ENCODE measurements at places on chromosomes 16 and 17.

DNA sequence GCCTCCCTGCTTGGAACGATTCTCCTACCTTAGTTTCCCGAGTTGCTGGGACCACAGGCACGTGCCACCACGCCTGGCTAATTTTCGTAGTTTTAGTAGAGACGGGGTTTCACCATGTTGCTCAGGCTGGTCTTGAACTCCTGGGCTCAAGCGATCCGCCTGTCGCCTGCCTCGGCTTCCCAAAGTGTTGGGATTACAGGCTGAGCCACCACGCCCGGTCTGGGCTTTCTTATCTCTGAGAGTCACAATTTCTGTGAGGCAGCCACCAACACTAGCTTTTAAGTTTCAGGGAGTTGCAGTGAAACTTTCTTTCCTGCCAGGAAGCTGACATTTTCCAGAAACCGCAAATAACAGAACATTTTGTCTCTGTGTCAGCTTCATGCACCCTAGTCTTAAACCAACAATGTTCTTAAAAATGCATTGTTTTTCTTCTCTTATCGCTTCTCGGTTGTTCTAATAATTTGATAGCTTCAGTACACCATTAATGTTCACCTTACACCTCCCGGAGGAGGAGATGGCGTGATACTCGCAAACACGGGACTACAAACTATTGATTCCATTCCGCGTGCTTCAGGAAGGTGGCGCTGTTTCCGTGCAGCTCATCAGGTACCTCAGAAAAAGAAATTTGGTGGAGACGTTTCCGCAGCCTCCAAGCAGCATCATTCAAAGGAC, 7.4 kb upstream of the DHRS7B start:
- DNase-seq = peak; percentile 71

DNA sequence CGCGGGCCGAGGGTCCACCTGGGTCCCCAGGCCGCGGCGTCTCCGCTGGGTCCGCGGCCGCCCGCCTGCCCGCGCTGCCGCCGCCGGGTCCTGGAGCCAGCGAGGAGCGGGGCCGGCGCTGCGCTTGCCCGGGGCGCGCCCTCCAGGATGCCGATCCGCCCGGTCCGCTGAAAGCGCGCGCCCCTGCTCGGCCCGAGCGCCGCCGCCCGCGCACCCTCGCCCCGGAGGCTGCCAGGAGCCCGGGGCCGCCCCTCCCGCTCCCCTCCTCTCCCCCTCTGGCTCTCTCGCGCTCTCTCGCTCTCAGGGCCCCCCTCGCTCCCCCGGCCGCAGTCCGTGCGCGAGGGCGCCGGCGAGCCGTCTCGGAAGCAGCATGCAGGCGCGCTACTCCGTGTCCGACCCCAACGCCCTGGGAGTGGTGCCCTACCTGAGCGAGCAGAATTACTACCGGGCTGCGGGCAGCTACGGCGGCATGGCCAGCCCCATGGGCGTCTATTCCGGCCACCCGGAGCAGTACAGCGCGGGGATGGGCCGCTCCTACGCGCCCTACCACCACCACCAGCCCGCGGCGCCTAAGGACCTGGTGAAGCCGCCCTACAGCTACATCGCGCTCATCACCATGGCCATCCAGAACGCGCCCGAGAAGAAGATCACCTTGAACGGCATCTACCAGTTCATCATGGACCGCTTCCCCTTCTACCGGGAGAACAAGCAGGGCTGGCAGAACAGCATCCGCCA, 504 bp downstream of the FOXC2 start:
- DNase-seq = peak; percentile 56

- DNase-seq = no peak
Observed at GRCh38 chr17:56737421-56738161, 96.1 kb downstream of the C17orf67 start.

DNA sequence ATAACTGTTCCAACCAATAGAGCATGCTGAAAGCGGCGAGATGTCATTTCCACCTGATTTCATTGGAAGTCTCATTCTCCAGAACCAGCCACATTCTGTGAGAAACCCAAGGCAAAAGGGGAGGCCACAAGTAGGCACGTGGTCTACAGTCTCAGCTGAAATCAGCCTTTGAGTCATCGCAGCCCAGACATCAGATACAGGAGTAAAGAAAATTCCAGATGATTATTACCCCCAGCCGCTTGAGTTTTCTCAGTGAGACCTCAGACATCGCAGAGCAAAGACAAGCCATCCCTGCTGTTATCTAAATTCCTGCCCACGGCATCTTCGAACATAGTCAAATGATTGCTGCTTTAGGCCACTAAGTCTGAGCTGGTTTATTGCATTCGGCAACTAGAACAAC, 23.1 kb downstream of the STAT3 start:
- no peak for DNase-seq

GRCh38 chr17:14579716-14580115, 278.8 kb downstream of the HS3ST3B1 start:
- DNase-seq = no peak

DNA sequence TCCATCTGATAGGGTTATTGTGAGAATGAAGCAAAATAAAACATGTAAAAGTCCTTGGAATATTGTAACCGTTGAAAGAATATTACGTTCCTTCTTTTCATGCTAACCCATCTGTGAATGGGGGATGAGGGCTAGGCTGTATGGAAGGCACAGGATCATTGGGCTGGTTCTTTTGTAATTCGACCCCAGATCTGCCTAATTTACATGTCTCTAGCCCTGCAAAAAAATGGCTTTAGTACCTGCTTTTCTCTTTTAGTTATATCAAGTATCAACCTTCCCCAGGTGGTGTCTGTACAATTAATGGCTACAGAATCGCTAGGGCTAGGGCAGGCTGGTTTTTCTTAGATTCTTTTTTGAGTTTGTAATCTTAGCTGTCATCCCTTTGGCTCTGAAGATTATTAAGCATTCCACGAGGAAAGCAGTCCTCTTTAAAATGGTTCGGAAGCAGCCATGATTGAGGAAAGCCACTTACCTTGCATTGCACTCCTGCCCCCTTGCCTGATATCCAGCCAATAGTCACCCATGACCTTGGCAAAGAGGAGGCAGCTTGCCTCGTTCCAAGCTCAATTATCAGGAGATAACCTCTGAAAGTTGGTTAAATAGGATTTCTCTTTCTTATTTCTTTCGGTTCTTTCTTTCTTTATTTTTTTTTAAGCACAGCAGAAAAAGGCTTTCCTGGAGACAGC, 153.9 kb upstream of the ZKSCAN2 start:
- no peak for DNase-seq

GRCh38 chr16:89401641-89402445, 88.5 kb downstream of the ANKRD11 start:
- no peak for DNase-seq

GRCh38 chr17:31394544-31394943, 3.1 kb downstream of the RAB11FIP4 start:
- peak; percentile 81 for DNase-seq

DNA sequence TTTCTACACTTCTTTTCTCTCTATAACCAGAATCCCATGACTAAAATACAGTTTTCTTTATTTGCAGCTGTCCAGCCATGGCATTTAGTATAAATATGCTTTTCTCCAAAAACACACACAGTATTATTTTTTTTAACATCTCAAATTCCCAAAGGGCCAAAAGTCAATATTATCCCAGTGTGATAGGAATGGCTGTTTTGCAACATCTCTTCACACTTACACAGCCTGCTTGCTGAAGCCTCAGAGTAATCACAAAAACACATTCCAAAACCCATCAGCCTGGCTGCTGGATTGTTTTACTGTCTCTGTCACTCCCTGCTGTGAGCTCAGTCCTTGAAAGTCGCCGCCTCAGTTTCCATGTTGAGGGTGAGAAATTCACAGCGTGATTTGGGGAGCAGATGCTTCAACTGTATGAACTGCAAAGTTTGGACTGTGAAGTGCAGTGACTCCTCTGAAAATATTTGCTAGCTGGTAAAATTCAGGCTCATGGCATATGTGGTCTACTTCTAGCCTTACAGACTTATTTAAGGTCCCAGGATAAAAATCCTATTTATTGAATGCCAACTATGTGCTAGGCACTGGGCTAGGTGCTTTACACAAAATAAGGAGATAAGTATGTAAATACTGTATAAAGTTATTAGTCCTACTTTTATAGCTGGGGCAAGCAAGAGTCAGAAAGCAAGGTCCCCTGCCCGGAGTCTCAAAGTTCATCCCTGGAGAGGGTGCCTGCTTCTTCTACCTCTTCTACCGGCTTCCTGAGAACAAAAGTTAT, 116.5 kb downstream of the SOCS1 start:
- no peak for DNase-seq

- DNase-seq = no peak
Observed at GRCh38 chr17:80262775-80263244, 2.2 kb downstream of the RNF213 start.

Measured in endothelial cell (in vitro differentiated cells).